Stimulated activated CD4-positive, alpha-beta T cell treated with anti-CD3 and anti-CD28 coated beads, Interleukin-1b, Interleukin-23, amount 100 ng/mL, for 48 hours (primary cell): ENCODE measurements at places on chromosomes 11 and 22.

GRCh38 chr11:64777449-64778222 lies 706 bp downstream of the SF1 start:
- peak; percentile 75 for DNase-seq

GRCh38 chr11:2678396-2678795 lies 21.4 kb downstream of the KCNQ1OT1 start:
- no peak for DNase-seq

- no peak for DNase-seq
These were observed 130.0 kb upstream of the NTM start for GRCh38 chr11:131240421-131240820.

DNA sequence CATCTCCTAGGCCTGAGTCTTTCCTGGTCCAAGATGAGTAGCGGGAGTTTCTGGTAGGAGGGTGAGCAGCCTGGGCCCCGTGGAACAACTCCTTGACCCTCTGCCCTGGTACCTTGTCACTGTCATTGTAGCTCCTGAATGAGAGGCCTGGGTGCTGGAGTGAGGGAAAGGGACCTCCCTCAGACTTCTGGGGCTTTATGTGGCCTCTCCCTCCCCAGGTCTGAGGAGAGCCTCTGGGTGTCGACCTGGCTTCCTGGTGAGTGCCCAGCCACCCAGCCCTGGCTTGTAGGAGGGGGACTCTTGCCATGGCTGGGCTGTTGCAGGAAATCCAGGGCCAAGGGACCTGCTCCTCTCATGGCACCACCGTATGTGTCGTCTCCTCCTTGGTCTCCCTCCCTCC lies 3.9 kb downstream of the P2RY2 start:
- DNase-seq: no peak
